ENCODE measurements at places on chromosomes 11 and 22. TPM values are rescaled to one million over a fixed set of nuclear protein-coding genes. Genes with fewer than 3 reads are reported as not detected.

MCHR1 gene
- 6.6 TPM for total RNA-seq

FOLR2 gene
- not detected for total RNA-seq

DNA sequence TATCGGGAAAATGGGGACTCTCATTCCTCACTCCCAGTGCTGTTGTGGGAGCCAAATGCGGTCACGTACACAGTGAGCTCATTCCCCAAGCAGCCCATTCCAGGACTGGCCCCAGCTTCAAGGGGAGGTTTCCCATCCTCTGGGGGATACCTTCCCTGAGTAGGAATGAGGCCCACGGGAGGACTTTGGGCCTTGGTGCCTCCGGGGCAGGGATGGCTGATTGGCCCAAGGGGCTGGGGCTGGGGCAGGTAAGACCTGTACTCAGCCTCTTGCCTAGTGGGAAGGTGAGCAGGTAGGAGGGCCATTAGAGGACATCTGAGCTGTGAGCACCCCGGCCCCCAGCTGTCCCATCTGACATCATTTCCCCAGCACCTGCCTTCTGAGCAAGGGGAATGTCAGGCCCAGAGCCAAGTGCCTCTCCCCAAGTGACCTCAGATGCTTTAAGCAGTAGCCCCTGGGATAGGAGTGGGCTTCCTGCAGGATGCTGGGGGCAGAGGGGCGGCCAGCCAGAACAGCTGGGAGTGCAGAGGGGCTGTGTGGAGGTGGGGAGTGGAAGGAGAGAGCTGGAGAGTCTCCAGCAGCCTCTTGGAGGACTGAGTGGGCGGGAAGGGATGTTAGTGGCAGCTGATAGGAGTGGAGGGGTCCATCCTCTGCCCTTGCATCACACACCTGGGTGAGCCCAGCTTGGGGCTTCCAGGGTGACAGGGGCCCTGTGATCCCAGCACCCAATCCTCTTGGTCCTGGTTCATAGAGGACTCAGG, 58.4 kb downstream of the CD82 start:
- DNase-seq, result no peak

- DNase-seq, result no peak
Measured at GRCh38 chr11:26946257-26946716, 47.6 kb upstream of the FIBIN start.

GRCh38 chr11:124409906-124410305, 11.1 kb upstream of the OR8B3 start:
- no peak for DNase-seq

DNA sequence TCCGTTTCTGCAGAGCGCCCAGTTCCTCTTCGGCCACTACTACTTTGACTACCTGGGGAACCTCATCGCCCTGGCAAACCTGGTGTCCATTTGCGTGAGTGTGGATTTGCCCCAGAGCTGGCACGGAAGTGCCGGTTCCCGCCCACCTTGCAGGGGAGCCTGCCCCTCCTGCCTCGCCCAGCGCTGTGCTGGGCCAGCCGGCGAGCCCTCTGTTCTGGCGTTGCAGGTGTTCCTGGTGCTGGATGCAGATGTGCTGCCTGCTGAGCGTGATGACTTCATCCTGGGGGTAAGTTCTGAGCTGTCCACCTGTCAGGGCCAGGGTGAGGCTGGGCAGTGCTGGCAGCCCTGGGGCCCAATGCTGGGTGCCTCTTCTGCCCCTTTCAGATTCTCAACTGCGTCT, 29.8 kb downstream of the TPCN2 start:
- DNase-seq, result no peak

DNA sequence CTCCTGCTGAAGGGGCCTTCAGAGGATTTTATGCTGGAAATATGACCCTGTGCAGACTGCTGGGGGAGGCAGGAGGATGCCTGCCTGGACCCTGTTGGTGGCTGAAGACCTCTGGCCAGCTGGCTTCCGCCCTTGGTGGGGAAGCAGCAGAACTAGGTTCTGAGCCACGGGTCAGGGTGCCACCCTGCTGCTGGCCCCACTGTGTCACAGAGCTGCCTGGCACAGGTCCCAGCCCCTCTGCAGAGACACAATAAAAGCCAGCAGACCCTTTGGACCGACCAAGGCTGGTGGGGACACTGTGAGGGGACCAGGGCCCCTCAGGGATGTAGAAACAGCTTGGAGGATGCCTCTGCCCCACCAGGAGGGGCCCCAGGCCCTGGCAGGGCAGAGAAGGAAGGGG, 6.9 kb upstream of the SREBF2 start:
- DNase-seq, result no peak

- DNase-seq, result no peak
Measured at GRCh38 chr22:40426594-40427333, 56.4 kb downstream of the SGSM3 start.

TMEM135 gene
- total RNA-seq, result 49.7 TPM

- DNase-seq, result peak; percentile 33
Measured at GRCh38 chr11:101862391-101863233, 52.2 kb upstream of the CEP126 start.

GAL3ST1 gene
- 3.0 TPM for total RNA-seq

GRCh38 chr11:91382946-91383345, 841.7 kb upstream of the FAT3 start:
- DNase-seq, result no peak

GTSE1 gene
- 8.2 TPM for total RNA-seq

GRCh38 chr11:20631519-20632168, 32.2 kb downstream of the SLC6A5 start:
- no peak for DNase-seq

TYR gene
- not detected for total RNA-seq

DNA sequence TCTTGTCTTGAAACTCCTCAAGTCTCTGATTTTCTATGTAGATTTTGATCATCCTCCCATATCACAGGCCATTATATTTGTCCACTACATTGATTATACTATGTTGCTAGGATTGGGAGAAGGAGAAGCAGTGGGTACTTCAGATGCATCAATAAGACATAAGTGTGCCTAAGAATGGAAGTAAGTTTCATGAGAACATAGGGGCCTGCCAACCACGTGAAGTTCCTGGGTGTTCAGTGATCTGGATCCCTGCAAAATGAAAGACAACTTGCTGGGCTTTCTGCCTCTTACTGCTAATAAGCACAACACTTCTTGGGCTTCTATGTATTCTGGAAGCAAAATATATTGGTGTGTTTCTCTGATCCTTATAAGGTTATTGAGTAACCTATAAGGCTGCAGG, 17.8 kb downstream of the SERPINH1 start:
- DNase-seq, result no peak

TIMP3 gene
- 73.5 TPM for total RNA-seq

TUBA8 gene
- total RNA-seq, result 0.46 TPM

- no peak for DNase-seq
Measured at GRCh38 chr11:68680541-68681231, 3.7 kb upstream of the GAL start.

DNA sequence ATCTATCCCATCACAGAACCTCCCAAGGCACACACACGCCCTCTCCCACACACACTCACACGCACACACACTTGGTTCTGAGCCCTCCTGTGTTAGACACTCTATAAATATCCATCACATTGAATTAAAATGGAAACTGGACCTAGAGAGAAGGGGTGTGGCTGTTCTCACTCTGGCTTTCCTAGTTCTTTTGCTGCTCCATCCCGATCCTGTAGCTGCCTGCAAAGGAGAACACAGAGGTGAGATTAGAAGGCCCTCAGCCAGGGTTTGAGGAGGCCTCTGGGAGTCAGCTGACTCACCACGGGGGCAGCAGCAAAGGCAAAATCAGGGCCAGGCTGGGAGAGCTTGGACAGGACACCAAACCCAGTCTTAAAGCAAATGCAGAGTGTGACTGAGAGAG, 192.3 kb upstream of the CADM1 start:
- DNase-seq, result no peak

DNA sequence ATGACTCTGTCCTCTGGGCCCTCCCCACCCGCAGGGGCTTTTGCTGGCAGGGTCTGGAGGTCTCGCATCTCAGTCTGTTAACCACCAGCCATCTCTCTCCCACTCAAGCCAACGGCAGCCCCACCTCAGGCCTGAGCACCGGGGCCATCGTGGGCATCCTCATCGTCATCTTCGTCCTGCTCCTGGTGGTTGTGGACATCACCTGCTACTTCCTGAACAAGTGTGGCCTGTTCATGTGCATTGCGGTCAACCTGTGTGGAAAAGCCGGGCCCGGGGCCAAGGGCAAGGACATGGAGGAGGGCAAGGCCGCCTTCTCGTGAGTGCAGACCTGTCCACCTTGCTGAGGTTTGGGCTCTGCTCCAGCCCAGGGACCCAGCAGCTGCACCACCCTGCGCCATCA, 44.3 kb upstream of the TTC12 start:
- no peak for DNase-seq

ESAM gene
- total RNA-seq, result 490 TPM

DNA sequence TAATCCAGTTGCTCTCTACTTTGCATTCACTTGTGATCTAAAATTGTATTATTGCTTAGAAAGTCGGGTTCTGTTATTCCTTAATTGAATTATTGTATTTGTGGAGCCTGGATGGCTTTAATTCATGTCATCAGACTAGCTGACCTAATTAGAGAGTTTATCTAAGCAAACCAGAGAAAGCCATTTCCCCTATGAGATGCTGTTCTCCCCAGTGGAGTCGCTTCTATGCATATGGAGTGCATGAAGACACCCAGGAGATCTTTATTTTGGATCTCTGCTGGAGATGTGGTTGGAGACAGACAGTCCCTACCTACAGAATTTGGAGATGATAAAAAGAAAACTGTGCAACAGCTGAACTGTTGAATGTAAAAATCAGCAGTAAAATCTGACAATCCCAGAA, 45.2 kb upstream of the MYO18B start:
- DNase-seq, result no peak

DNA sequence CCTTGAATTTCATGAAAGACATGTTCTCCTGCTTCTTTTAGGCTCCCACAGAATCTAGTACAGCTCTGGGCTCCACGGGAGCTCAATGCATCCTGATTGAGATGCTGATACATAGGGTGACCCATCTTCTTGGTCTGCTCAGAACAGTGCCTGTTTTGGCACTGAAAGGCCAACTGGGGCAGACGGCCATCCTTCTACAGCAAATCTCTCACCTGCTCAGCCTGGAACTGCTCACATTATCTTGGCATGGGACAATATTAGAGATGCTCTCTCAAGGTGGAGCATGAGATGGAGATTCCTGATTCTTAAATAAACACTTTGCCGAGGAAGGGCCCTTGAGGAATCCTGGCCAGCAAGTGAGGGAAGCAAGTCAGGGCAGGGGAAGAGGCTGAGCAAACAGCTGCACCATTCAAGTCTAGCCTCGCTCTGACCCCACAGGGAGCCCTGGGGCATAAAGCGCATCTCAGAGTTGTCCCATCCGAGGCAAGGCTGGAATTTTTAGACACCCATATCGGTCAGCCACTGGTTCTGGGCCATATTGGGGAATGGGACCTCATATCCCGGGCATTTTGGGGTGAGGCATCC, 58.4 kb upstream of the CSNK2A3 start:
- DNase-seq, result no peak

OR8A1 gene
- total RNA-seq, result 0.46 TPM

GRCh38 chr11:111606986-111607385, 4.7 kb downstream of the SIK2 start:
- no peak for DNase-seq

DNA sequence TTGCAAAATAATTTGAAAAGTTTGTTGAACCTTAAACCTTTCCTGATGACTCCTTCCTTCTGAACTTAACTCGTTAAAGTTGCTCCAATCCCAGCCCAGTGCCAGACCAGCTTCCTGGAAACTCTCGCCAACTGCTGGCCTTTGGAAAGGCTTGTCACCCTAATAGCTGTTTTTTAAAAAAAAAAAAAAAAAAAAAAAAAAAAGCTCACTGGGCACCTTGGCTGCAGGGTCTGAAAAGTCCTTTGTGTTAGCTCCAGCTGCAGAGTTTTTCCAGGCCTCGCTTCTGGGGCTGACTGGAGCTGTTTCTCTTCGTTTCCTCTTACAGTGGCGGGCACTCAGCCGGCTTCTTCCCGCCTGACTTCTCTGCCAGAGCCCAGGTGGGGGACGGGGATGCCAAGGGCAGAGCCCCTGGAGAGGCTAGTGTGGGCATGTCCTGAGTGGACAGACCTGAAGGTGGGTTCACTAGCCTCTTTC, 25.1 kb downstream of the KCNQ1OT1 start:
- DNase-seq, result no peak

- no peak for DNase-seq
Measured at GRCh38 chr11:128179039-128179438, 408.3 kb downstream of the ETS1 start.

UBQLNL gene
- total RNA-seq, result 4.4 TPM

ZBTB16 gene
- 0.54 TPM for total RNA-seq

GRCh38 chr22:16955678-16956210, 52.3 kb downstream of the GAB4 start:
- no peak for DNase-seq

TMEM191C gene
- 0.92 TPM for total RNA-seq

GRCh38 chr22:38148245-38148644, 33.4 kb downstream of the PLA2G6 start:
- no peak for DNase-seq

- no peak for DNase-seq
Measured at GRCh38 chr11:85180528-85180927, 446.6 kb downstream of the DLG2 start.

GRCh38 chr11:125772834-125773505, 5.7 kb downstream of the PATE2 start:
- DNase-seq, result no peak

DNA sequence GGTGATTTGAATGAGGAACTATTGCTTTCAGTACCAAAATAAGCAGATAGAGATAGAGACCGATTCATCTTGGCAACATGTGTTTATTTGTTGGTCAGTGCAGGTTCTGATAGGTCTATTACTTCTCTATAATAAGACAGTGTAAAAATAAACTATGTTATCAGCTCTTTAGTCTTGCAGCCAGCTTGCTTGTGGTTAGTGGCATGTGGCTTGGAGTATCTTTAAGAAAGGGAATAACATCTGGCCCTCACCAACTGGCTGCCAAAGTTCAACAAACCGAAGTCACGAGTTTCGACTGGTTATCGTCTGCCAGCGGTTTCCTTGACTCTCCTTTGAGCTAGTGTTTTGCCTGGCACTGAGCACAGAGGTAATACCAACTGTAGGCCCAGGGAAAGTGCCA, 71.8 kb downstream of the CTTN start:
- DNase-seq, result no peak

DNA sequence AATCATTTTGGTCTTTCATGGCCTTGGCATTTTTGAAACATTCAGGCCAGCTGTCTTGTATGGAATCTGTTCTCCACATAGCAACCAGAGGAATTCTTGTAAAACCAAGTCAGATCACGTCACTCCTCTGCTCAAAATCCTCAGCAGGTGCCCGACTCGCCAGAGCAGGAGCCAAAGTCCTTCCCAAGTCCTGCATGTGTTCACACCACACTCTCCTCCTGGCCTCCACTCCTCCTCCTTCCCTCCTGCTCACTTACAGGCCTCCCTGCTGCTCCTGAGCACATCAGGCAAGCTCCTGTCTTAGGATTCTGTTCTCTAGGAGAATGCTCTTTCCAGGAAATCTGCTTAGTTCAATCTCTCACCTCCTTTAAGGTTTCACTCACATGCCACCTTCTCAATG, 6.9 kb upstream of the PSMC3 start:
- no peak for DNase-seq

DNA sequence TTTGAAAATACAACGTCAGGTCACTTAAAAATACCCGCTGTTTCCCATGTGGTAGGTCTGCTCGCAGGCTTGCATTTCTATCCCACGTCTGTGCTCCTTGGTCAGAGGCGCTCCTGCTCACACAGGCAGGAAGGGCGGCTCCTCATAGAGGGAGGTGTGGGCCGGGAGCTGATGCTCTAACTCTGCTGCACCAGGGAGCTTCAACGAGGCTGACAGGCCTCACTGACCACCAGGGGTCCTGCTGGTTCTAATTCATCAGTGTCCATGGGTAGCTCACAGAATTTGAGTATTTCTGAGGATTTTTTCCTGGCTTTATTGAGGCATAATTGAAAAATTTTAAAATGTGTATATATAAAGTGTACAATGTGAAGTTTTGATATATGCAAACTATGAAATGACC, 68.5 kb downstream of the PIWIL3 start:
- DNase-seq, result peak; percentile 28
